ENCODE measurements at places on chromosomes 7 and 10. TPM values are rescaled to one million over a fixed set of nuclear protein-coding genes. Genes with fewer than 3 reads are reported as not detected.

The PDE6C gene
- polyA plus RNA-seq: 1.7 TPM

DNA sequence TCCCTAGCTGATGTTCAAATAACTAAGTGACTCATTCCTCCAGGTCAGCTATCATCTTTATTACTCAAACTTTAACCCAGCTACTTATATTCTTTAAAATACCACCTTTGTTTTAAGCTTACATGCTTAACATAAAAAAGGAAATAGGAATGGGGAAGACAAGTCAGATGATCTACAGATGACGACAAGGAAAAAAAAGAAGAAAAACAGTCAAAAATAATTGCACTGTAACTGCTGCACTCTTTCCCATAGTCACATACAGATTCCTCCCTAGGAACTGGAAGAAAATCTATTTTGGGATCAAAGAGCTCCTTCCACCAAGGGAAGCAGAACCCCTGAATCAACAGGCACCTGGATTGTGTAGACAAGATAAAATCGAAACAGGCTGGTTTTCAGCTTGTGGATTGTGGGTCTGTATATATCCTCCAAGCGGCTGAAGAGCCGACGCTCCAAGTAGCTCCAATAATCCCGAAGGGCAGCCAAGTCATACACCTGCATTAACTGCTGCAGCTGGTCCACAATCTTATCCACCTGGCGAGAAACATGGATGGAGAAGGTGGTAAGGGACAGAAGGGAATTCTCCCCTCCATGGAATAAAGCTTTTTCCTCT lies 2.0 kb downstream of the WDR91 start:
- DNase-seq: no peak

DNA sequence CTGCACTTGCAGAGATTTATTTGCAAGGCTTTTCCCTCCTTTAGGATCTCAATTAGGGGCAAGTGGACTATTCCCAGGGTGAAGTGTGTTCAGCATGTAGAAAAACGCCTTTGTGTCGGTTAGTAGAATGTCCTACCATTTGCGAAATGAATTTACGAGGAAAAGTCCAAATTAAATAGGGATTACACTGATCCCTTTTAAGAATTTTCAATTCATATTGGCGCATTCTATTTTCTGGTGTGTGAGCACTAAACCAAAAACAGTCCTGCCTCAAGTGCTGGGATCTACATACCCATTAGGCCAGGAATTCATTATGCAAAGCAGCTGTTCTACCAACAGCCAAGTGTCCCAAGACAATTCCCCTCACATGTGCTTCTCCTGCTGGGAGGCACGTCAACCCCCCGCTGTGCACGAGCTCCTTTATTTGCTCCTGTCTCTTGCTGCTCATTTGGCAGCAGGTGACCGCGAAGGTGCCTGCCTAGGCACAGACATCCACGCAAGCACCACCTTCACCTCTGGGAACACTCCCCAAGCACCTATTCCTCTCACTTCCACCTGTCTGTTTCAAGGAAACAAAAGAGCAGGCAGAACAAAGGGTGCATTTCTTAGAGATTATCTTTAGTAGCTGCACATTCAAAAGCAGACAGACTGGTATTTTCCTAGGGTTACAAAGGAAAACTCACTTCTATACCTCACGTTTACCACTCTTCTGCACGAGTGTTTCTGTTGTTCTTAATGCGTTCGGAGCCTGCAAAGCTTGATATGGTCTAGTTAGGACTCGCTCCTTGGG lies 134.6 kb upstream of the FGFR2 start:
- DNase-seq: no peak

DNA sequence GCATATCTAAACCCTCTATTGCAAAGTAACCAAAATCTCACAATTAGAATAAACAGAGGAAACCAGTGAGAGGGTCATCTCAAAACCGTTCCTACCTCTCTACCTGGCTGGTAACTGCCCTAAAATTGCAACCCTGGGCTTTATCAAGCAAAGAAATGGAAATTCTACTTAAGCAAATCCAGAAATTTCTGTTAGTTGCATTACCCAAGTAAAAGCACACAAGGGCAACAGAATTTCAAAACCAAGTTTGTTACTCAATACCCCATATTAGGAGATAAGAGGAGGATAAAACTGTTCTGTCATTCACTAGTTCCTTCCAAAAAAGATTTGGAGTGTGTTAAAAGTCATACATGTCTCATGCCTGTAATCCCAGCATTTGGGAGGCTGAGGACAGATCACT lies 195.3 kb downstream of the FAM107B start:
- no peak for DNase-seq

The AQP1 gene
- 251 TPM for polyA plus RNA-seq

DNA sequence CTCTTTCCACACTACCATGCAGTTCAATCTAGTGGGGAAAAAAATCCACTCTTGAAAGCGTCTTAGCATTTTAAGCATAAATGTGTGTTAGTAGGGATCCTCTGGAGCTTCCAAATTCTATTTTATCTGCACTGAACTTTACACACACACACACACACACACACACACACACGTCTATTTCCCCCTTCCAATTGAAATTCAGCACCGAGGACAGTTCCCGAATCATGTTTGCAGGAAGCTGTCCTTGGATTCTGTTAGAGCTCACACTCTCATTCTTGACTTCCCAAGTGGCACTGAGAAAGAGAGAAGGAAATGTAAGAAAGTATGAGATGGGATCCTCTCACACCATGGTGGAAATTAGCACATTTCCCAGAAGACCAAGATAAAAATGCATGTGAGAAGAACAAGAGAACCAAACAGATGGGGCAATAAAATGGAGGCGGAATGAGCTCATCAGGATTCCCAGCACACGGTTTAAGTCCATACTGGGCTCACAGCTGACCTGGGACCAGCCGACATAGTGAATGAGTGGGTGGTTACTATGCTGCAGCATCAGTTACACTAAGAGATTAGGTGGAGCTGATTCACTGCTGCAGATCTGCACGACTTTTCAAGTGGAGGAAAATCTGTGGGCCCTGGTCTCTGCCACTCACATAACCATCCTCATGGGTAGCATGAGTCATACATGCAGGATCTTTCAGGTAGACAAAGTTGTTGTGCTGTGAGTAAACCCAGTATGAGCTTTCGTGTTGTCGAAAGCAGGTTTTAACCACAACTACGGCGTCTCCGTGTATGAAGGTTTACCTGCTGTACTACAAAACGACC lies 3.3 kb upstream of the NPTX2 start:
- DNase-seq: peak; percentile 80

- DNase-seq: no peak
These were observed 112.2 kb upstream of the GATA3 start for GRCh38 chr10:7942316-7942715.

DNA sequence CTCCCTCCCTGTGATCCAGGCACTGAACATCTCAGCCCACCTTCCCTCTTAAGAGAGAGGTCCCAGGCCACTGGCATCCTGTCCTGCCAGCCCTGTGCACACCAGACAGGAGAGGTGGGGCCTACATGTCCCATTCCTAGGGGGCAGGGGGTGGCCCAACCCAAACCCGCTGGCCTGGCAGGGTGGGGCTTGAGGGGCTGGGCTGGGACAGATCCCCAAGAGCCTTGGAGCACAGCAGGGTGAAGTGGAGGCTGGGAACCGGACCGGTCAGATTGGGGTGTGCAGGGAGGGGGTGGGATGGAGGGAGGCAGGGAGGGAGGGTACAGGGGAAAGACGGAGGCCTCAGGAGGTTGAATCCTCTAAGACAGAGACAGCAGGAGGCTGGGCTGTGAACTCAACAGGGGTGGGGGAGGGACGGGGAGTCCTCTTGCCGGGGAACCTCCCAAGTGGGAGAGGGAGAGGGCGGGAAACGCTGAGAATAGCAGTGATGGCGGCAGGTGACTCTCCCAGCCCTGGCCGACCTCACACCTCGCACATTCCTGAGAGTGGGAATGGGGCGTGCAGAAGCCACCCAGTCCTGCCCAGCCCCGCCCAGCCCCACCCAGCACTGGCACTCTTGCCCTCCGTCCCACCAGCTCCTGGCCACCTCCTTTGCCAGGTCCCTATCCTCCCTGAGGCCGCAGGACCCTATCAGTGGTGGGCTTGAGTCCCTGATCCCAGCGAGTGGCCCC lies 6.7 kb downstream of the TSC22D4 start:
- DNase-seq: no peak

The UTF1 gene
- polyA plus RNA-seq: not detected

- no peak for DNase-seq
These were observed 44.1 kb upstream of the DMTF1 start for GRCh38 chr7:87107949-87108776.

GRCh38 chr7:129530795-129531391 lies 28.6 kb downstream of the SMKR1 start:
- no peak for DNase-seq

DNA sequence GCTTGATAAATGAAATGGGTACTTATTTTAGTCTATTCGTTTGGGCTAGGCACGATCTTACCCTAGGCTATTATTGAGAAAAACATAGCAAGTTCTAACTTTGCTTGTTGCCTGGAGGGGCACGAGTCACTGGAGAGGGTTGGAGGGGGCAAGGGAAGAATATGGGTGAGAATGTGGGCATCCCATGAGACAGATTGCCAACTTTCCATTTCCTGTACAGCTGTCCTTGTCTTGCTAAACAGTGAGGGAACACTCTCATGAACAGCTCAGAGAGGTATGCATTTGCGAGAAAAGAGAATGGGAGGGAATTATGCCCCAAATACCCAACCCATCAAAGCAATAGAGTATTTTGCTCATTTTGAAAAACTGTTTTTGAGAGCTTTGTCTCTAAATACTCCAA lies 9.2 kb downstream of the CDHR3 start:
- DNase-seq: no peak

GRCh38 chr7:2037808-2038522 lies 194.8 kb downstream of the MAD1L1 start:
- no peak for DNase-seq

The NKX1-2 gene
- polyA plus RNA-seq: not detected

- no peak for DNase-seq
These were observed 54.9 kb downstream of the FAM171A1 start for GRCh38 chr10:15316145-15316544.

The ASB10 gene
- polyA plus RNA-seq: not detected

The ARHGEF35 gene
- polyA plus RNA-seq: 18.4 TPM

DNA sequence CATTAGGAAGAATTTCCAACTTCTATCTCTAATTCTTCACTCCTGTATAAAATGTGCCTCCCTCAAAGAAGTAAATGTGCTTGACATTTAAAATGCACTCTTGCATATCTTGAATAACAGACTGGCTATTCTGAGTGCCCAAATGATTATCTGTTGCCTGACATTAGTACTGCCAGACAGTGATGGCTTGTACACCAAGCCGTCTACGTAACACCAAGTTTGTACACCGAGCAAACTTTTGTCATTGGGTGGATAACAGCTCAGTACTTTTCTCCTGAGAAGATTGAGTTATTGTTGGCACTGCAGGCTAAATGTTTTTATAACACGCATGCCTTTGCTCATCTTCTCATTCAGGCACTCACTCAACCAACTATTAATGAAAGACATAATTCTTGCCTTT lies 137.2 kb downstream of the DOCK4 start:
- no peak for DNase-seq

DNA sequence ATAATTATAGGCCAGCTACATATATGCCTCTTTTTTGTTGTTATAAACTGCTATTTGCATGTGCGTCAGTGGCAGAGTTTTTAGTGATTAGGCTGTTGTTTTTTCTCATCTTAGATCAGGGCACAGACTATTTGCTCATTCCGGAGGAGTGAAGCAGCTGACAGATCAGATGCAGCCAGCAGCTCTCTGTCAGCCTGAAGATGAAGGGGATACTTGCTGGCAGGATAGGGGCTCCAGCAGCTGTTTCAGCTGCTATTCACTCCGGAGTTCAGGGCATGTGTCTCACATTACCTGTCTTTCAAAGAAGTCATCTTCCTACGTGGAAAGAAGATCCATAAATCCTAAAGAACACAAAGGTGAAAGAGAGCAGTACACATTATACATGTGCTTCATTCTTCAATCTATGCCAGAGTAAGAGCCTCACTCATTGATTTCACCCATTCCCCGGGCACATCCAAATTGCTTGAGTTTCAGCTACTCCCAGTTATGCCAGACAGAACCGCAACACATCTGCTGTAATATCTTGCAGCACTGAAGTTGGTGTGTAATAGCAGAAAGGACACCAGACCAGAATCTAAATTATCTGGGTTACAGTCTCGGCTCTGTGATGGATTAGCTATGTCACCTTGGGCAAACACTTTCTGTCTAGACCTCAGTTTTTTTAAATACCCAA lies 182.8 kb upstream of the CHRM2 start:
- peak; percentile 9 for DNase-seq

GRCh38 chr10:129389194-129389593 lies 77.8 kb upstream of the MGMT start:
- no peak for DNase-seq

The AKR1B15 gene
- not detected for polyA plus RNA-seq

- no peak for DNase-seq
These were observed 7.0 kb downstream of the PKD1L1 start for GRCh38 chr7:47941136-47941844.

- no peak for DNase-seq
These were observed 223.8 kb downstream of the ZMYND11 start for GRCh38 chr10:359093-359492.

GRCh38 chr10:99615426-99615825 lies 4.8 kb downstream of the SLC25A28 start:
- no peak for DNase-seq

GRCh38 chr10:97843281-97843671 lies 6.4 kb upstream of the GOLGA7B start:
- no peak for DNase-seq

DNA sequence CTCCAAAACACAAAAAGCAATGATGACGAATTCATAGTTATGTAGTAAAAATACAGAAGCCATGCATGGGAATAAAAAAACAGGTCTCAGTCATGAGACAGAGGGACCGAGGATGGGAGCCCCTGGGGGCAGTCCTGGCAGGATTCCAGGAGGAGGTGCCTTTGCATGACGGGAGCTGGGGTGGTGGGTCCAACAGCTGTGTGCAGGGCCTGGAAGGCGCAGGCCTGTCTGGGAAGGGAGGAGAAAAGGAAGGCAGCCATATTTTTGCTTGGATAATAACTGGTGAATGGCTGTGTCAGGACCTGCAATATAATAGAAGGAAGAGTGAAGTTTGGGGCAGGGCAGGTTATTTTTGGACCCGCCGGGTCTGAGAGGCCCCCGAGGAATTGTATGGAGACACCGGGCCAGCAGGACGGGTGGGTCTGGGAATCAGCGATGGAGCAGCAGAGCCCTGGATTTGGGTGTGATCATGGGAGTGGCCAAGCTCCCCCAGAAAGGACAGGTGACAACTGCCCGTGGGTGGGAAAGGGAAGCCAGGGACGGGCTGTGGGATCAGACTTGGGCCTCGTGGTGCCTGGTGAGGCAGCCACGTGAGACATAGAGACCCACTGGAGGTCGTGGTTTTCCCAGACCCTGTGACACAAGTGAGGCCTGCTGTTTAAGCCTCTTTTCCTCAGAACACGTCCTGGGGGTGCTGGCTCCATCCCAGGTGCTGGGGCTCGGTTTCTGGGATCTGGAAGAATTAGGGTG lies 2.9 kb upstream of the JAKMIP3 start:
- DNase-seq: no peak

The WEE2 gene
- polyA plus RNA-seq: 0.30 TPM

- no peak for DNase-seq
These were observed 70.0 kb upstream of the KCNMA1 start for GRCh38 chr10:77707570-77707969.

The CPVL gene
- 57.5 TPM for polyA plus RNA-seq

All from renal pelvis (tissue), 12 donors.